ENCODE measurements at places on chromosomes 6 and 20.

GRCh38 chr6:80449726-80450125 lies 343.3 kb downstream of the BCKDHB start:
- DNase-seq, result no peak

- no peak for DNase-seq
These were observed 10.2 kb upstream of the FOXF2 start for GRCh38 chr6:1379017-1379787.

GRCh38 chr6:107308677-107309076 lies 150.7 kb downstream of the PDSS2 start:
- DNase-seq, result no peak

- peak; percentile 55 for DNase-seq
These were observed 27.5 kb downstream of the RSPH3 start for GRCh38 chr6:158972241-158973233.

- peak; percentile 94 for DNase-seq
These were observed 67.3 kb downstream of the MDGA1 start for GRCh38 chr6:37630281-37630799.

- DNase-seq, result no peak
These were observed 28.6 kb downstream of the PRPH2 start for GRCh38 chr6:42693725-42694323.

- no peak for DNase-seq
These were observed 1.1 kb downstream of the RNASET2 start for GRCh38 chr6:166955121-166955864.

Data from amniotic stem cell (primary cell).